ENCODE measurements at places on chromosomes 5 and 9.

DNA sequence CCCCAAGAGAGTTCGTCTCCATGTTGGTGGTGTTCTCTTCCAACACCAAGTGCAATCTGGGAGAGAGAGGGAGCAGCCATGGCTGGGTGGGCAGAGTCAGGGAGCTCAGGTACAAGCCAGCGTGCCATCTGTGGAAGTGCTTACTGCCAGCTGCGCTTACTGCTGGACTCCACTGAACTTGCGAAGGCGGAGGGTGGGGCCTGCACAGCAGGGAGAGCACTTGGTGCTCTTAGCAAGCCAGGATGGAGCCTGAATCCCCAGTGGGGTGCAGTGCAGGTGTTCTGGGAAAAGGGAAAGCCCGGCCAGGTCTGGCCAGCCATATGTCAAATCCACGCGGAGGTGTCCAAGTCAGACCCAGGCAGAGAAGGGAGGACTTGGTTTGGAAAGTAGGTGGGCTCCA is 142.0 kb downstream of the FANCC start:
- no peak for DNase-seq

- DNase-seq = peak; percentile 61
Measured at GRCh38 chr9:121634329-121635261, 16.8 kb upstream of the DAB2IP start.

DNA sequence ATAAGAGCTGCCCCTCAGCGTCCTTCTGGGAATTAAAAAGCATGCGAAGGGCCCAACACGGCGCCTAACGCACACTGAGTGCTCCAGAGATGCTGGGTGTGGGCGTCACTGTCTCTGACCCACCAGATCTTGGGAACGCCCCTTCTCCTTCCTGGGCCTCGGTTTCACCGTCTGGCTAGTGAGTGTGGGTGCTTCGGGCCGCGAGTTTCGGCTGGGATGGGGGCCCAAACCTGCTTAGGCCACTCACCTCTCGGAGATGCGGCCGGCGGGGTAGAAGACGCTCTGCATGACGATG is 3.7 kb downstream of the PIP5KL1 start:
- DNase-seq = no peak

DNA sequence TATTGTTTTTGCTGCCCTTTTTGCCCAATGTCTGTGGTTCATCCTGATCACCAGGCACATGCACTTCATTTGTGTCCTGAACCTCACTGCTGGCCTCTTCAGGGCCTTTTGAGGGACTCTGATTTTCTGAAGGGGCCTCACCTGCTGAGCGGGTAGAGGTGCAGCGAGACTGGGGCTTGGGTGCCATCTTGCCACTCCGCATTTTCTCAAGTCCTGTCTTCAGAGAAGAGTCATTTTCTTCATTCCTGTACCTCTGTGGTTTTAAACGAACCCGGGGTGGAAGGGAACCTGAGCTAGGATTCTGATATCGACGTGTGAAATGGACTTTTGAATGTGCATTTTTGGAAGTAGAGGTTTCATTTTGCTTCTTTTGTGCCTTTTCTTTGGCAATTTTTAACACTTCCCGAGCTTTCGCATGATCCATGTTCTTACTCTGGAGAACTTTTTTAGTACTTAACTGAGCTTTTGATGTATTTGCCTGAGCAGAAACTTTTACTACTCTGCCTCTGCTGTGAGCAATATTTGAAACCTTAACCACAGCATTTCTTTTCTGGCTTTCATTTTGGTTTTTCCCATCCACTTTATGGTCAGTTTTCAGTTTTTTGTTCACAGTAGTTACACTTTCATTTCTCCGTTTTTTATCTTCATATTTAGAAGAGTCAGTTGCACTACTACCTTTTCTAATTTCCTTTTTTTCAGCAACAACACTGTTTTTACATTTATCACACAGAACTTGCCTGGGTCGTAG is 26.1 kb downstream of the PWWP2A start:
- DNase-seq = no peak

DNA sequence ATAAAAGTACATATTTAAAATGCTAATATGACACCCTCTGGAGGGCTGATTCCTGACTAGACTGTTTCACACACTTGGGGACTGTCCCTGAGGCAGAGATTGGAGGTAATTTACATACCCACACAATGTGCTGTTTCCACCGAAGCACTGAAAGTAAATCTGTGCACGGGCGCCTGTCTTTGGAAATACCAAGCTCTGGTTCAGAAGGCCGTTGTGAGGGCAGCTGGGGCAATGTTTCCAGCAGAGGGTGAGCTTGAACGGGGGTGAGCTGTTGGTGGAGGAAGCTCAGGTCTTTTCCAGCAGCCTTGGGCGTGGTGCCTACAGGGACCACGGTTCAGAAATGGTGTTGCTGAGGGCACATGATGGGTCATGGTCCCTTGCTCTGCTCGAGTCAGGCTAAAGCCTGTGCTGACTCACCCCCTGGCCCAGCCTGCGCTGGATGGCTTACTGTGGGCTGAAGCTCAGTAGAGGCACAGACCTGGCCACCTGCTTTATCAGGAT is 25.8 kb upstream of the HMCN2 start:
- DNase-seq = no peak

DNA sequence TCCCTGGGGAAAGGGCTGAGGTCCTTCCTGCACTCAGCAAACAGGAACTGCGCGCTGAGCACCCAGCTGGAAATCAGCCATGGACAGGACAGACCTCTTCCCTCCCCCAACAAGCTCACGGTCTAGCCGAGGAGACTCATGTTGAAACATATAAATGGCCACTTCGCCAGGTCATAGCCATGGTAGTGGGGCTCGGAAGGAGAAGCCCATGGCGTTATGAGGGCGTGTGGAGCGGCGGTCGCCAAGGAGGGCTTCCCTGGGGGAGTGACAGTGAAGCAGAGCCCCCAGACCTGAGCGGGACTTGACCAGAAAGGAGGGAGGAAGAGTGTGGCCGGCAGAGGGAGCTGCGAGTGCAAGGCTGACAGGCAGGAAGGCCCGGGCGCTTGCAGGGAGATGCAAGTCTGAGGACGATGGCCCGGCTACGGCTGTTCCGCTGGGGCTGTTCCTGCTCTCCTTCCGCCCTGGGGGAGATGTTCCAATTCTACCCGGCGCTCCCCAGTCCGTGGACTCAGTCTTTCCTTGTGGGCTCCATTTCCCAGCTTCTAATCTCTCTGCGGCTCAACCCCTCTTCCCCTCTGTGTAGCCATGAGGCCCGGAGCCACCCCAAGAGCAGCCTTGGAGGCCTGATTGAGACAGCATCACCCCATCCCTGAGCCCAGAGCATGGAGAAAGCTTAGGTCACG is 43.9 kb upstream of the PRRC2B start:
- DNase-seq = peak; percentile 86

DNA sequence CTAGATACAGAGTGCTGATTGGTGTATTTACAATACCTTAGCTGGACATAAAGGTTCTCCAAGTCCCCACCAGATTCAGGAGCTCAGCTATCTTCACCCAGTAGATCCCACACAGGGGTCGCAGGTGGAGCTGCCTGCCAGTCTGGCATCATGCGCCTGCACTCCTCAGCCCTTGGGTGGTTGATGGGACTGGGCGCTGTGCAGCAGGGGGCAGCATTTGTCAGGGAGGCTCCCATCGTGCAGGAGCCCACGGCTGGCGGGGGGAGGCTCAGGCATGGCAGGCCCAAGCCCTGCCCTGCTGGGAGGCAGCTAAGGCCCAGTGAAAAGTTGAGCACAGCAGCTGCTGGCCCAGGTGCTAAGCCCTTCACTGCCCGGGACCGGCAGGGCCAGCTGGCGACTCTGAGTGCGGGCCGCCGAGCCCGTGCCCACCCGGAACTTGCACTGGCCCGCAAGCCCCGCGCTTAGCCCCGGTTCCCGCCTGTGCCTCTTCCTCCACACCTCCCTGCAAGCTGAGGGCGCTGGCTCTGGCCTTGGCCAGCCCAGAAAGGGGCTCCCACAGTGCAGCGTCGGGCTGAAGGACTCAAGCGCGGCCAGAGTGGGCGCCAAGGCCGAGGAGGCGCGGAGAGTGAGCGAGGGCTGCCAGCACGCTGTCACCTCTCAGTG is 314.1 kb upstream of the ATP10B start:
- DNase-seq = no peak

DNA sequence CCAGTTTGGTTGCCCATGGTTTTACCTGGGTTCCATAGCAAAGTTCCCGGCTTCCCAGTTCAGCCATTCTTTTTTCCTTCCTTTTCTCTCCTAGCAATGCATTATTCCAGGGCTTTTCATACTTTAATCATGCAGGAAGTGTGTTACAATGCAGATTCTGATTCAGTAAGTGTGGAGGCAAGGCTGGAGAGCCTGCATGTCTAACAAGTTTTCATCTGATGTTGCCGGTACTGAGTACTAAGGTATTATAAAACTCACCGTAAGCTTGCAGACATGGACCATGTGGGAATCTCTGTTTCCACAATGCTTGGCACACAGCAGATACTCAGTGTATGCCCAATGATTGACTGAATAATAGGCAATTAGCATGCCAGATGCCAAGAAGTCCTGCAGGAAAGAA is 102.9 kb upstream of the SHB start:
- no peak for DNase-seq

DNA sequence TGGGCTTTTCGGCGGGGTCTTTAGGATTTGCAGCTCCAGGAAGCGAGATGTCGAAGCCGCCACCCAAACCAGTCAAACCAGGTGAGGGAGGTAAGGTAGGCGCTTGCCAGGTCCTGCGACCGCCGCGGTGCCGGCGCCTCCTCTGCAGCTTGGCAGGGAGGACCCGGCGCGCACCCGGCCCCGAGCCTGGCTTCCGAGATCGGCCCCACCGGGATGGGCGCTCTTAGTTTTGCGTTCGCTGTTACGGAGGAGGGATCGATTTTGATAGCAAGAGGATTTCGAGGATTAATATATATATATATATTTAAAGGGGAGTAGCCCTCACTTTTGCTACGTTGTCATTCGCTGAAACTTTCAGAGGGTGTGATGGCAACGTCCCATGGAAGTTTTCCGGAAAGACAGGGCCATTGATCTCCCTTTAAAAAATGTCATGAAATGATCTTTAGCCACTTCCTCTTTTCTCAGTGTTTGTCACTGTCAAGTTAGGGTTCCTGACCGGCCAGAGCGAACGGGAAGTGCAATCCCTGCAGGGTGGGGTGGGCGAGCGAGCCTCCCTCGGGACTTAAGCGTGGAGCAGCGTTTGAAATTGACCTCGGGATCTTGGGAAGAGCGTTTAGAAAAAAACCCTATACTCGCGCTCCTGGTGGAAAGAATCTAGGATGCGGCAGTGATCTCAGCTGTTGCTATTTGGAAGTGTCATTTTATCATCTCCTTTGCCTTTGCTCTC is 495 bp downstream of the OSTF1 start:
- DNase-seq = peak; percentile 39

DNA sequence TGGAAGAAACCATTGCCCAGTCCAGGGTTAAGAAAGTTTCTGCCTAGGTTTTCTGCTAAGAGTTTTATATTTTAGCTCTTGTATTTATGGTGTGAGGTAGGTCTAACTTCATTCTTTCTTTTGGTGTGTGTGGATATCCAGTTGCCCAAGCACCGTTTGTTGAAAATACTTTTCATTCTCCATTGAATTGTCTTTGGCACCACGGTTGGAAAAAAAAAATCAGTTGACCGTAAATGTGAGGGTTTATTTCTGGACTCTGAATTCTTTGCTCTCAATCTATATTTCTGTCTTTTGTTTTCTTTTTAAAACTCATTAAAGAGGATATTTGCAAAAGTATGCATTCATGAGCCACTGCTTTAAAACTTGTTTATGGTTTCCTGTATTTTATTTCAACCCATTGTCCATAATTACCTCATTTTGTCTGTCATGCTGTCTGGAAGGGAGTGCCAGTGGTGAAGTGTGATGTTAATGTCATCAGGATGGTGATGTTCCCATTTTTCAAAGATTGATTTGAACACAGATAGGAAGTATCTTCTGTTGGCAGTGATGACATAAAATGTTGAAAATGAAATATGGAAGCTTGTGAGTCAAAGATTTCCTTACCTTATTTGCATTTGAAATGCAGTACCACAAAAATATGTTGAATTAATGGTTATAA is 33.9 kb downstream of the HABP4 start:
- no peak for DNase-seq

- no peak for DNase-seq
Measured at GRCh38 chr5:16810208-16810854, 125.8 kb downstream of the MYO10 start.

DNA sequence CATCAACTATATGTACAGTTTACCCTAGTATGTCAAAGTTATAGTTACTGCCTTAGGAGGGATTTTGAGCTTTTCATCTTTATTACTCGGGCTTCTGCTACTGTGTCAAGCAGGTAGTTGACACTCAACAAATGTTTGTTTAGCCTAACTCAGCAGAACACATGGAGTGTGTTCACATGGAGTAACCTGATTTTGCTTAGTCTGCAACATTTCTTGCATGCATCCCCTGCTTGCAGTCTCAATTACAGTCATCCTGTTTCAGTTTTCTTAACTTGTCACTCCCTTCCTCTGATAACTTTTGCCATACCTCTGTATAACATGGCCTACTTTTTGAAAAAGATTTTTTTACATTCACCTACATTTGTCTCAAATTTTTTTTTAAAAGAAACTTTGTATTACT is 135.5 kb downstream of the NMUR2 start:
- no peak for DNase-seq

DNA sequence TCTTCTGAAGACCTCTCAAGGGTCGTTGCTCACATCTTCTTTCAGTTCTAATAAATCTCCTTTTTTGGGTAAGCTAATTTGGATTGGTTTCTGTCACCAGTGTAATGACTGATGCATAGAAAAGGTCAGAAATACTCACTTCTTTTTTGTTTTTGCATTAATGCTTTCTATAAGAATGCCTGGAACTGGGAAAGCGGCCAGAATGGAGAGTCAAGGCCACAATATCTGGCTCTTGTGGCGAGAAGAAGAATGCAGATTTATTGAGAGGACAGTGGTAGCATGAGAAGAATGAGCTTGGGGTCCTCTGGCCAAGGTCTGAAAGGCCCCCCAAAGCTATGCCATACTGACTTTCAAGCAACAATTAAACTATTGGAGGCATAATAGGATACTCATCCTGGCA is 88.0 kb upstream of the SLC12A2 start:
- no peak for DNase-seq

DNA sequence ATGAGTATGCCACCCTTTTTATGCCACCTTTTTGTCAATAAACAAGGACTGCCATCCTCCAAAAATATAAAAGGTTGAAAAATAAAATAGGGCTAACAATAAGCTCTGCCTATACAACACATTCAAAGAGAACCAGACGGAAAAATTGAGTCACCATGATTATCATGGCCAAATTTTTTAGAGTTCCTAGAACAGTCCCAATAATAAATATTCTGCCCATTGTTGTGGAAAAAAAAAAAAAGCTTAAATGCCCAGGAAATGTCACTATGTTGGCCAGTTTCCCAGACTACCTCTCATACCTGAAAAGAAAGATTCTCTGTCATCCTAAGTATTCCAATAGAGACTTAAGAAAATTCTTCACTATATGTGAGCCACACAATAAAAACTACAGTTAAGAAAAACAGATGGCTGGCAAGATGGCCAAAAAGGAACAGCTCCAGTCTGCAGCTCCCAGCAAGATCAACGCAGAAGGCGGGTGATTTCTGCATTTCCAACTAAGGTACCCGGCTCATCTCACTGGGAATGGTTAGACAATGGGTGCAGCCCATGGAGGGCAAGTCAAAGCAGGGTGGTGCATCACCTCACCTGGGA is 149.0 kb downstream of the TMEM161B start:
- no peak for DNase-seq

Measured in frontal cortex (tissue), 4 donors.